ENCODE measurements at places on chromosomes 12 and 14. TPM values are rescaled to one million over a fixed set of nuclear protein-coding genes. Genes with fewer than 3 reads are reported as not detected.

- DNase-seq: no peak
Observed at GRCh38 chr14:104100171-104101085, 14.9 kb downstream of the ASPG start.

DNA sequence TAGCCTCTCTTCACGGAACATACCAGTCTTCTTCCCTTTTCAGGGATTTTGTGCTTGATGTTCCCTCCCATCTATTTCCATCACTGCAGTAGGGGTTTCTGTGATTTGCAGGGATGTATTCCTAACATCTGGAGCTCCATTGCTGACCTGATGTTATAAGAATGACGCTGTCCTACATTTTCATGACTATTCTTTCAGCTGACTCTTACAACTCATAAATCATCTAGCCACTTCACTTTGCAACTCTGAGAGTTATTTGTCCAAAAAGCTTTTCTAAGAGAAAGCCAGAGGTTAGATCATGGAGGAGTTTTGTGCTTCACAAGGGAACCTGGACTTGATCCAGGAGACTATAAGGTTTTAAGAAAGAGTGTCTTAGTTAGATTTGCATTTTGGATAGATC, 116.6 kb upstream of the FAR2 start:
- no peak for DNase-seq

DNA sequence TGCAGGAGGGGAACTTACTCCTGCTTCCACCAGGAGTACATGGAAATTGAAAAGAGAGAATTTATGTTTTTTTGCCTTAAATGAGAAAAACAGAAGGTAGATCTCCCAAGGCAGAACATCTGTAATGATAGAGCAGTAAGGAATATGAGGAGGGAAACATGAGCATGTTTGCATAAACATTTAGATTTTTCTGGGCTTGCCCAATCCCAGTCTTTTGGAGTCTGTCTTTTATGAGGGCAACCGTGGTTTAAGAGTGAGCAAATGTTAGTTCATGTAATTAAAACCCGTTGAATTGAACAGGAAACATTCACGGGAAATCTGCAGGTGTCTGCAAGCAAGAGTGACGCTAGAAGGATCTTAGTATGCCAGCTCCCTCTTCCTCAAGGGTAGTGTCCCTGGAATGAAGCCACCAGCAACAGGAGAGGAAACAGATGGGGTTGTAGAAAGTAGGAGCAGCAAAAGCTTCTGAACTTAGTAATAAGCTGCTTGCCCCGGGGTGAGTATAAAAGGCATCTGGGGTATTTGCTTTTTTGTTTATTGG, 79.3 kb downstream of the ARF6 start:
- DNase-seq: peak; percentile 70

DNA sequence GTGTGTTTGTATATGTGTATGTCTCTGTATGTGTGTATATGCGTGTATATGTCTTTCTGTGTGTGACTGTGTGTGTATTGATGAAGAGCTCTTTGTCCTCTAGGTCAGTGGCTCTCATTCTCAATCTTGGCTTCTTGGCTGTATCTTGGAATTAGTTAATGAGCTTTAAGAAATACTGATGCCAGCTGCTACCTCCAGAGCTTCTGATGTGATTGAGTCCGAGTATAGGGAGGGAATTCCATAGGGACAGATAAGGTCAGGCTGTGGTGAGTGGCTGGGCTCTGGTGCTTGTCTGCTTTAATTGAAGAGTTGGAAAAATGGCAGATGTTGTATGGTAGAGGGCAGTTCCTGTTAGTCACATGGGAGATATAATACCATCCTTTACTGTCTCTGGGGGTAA, 140.1 kb downstream of the C12orf75 start:
- no peak for DNase-seq

- peak; percentile 62 for DNase-seq
Observed at GRCh38 chr14:52850451-52850909, 59.1 kb upstream of the GNPNAT1 start.

DNA sequence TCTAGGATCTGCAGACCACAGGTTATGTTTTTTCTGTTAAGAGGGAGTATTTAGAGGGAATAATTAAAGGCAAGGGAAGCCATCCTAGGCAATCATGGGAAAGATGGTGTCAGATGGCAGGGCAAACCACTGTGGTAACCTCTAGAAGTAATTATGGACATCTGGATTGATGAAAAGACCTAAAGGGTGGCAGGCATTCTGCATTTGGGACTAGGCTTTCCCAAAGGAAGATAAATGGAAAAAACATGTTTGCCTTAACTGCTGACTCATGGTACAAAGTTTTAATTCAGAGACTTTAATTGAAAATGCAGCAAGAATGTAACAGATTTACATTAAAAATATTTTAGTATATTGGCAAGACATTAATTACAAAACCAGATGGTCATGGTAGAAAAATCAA, 88.1 kb downstream of the TMEM30B start:
- DNase-seq: no peak

DNA sequence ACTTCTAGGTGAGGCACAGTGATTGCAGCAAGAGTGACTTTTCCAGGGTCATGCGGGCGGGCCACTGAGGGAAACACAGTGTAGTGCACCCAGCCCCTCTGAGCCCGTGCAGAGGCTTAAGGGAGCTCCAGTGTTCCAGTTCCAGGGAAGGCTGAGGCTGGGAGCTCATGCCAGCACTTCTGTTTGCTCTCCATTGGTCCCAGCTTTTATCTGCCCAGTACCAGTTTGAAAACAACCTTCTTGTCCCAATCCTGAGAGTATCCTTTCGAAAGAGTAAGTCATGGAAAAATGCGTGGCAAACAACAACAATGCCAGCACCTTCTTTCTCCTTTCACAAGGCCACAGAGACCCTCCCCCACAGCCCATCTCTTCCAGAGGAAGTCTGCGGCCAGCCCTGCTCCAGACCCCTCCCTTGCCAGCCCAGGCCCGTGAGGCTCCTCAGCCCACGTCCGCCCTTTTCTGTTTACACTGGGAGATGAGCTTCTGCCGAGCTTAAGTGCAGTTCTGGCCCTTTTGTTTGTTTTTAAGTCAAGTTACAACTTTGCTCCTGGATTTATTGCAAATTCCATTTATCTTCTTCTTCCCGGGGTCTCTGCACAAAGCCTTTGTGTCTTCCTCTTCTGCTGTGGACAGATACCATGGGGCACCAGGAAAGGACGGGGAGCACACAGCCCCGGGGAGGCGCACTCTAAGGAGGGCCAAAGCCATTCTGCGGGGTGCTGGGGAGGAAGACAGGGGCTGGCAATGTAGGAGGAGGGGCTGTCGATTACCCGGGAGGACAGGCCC, 185.6 kb downstream of the ZFP36L1 start:
- no peak for DNase-seq

- DNase-seq: no peak
Observed at GRCh38 chr12:15688838-15689625, 100.2 kb downstream of the EPS8 start.

- no peak for DNase-seq
Observed at GRCh38 chr14:99234355-99234754, 37.6 kb downstream of the BCL11B start.

DNA sequence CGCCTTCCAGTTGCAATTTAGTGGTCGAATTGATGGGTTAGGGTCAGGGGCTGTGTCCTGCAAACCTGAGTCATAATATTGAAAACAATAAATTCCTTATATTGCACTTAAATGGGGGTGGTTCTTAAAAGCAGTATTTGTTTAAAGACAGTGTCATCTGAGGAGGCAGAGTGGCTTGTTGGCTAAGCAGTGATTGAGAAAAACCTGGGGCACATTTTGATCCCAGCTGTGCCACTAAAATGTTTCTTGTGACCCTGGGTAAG, 48.4 kb downstream of the FBXW8 start:
- no peak for DNase-seq

GRCh38 chr12:70338531-70338930, 27.6 kb upstream of the KCNMB4 start:
- no peak for DNase-seq

GPR84 gene
- total RNA-seq: not detected

NTS gene
- total RNA-seq: not detected

RASAL1 gene
- total RNA-seq: 16.3 TPM

IL22 gene
- total RNA-seq: not detected

FAM90A1 gene
- 0.10 TPM for total RNA-seq

GPR68 gene
- total RNA-seq: 3.6 TPM

ATF1 gene
- 17.0 TPM for total RNA-seq

PDZRN4 gene
- total RNA-seq: 0.25 TPM
